Posterior vena cava (tissue), 2 donors: ENCODE measurements at places on chromosomes 12 and 14. TPM values are rescaled to one million over a fixed set of nuclear protein-coding genes. Genes with fewer than 3 reads are reported as not detected.
A peak's percentile ranks its signal among the peaks of the same experiment; 100 is the strongest.

Gene CREBL2
- total RNA-seq = 30.6 TPM

Gene SLC7A8
- 17.4 TPM for total RNA-seq

Gene ZNF268
- total RNA-seq = 19.0 TPM

Gene NPC2
- total RNA-seq = 147 TPM

Gene PUS1
- 12.5 TPM for total RNA-seq

Gene FAM181A
- total RNA-seq = not detected

Gene RIPK3
- 9.2 TPM for total RNA-seq

- no peak for DNase-seq
Observed at GRCh38 chr14:33532553-33532952, 418.3 kb downstream of the EGLN3 start.

DNA sequence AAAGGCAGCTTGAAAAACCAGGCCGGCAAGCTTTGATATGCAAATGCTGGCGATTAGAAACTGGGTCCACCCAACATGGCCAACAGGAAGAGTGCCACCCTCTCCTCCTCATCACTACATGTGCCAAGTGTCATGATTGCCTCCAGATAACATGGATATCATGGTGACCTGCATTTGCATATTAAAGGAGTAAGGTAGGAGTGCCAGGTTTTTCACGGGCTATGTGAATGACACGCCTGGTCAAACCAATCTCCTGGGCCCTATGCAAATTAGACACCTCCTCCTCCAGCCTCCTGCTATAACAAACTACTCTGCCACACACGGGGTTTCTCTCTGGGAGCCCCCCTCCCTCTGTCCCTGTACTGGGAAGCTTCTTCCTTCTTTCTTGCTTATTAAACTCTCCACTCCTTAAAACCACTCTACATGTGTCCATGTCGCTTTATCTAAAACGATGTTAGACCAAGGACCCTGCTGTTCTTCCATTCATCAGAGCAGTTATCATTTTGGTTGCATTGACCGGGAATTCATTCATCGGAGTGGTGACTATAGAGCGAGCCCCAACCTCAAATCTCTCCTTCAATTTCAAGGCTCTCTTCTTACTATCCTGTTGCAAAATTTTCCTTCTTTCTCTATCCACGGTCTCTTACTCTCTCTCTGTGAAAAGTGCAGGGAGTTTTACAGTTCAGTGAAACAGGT lies 27.5 kb downstream of the APOBEC1 start:
- DNase-seq = no peak

- DNase-seq = no peak
Observed at GRCh38 chr14:29636870-29637269, 290.8 kb downstream of the PRKD1 start.

- no peak for DNase-seq
Observed at GRCh38 chr14:88556581-88556980, 1.8 kb upstream of the PTPN21 start.

- peak; percentile 11 for DNase-seq
Observed at GRCh38 chr12:132224484-132224883, 80.2 kb downstream of the NOC4L start.

- DNase-seq = no peak
Observed at GRCh38 chr12:30508205-30508967, 187.3 kb downstream of the IPO8 start.

DNA sequence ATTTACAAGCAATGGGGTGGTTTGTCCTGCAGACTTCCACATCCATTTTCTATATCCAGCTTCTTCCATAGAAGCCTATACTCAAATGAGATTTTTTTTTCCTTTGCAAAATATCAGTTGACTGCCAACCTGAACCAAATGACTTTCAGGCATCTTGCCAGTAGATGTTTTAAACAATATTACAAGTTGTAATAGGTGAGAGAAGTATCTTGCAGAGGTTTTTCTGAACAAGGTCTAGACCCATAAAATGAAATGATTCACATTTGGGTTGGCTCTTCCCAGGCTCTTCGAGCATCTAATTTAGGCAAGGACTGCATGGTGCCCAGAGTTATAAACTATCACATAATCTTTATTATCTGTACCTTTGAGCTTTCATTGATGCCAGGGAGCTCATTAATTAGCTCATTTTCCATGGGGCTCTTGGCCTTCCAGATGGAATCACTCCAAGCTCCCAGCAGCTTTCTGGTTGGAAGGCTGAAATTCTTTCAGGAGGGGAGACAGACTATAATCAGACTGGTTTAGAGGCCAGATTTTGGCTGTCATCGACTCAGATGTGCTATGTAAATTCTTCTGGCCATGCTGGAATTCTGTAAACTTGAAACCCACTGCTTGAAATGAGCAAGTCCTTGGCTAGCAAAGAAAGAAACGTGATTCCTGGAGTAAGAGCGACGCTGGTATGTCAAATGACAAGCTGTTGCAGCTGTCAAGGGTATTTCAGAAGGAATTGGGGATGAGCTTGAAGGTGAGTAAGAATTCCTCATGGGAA lies 32.2 kb upstream of the DICER1 start:
- DNase-seq = no peak

DNA sequence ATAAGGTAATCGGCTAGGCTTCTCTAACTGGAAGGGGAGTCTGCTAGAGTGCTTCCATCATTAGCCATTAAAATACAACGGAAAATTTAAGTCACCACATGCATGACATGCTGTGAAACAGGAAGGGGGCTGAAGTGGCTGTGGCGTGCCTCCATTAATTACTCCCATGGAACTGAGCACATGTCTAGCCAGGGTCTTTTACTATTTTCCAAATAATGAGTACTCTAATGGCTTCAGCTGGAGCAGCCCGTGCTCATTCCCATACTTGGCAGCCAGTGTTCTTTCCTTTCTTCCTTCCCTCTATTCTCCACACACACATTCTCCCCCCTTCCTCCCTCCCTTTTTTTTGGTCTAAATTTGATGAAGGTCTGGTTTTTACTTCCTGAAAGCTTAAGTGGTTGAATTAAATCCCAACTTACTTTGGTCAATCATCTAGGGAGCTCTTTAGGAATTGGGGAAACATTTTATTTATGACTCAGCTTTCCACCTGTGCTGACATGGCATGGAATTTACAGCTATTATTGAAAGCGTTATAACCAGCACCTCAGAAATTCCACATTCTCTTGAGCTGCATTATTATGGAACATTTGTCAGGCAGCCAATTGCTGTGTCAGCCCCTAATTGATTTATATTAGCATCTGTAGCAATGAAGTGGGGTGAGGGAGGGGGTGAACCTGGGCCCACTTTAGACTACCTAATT lies 72.3 kb downstream of the LRIG3 start:
- no peak for DNase-seq

- no peak for DNase-seq
Observed at GRCh38 chr14:45177076-45177475, 41.3 kb downstream of the FANCM start.

GRCh38 chr14:22479776-22480464 lies 109.1 kb downstream of the DAD1 start:
- no peak for DNase-seq

DNA sequence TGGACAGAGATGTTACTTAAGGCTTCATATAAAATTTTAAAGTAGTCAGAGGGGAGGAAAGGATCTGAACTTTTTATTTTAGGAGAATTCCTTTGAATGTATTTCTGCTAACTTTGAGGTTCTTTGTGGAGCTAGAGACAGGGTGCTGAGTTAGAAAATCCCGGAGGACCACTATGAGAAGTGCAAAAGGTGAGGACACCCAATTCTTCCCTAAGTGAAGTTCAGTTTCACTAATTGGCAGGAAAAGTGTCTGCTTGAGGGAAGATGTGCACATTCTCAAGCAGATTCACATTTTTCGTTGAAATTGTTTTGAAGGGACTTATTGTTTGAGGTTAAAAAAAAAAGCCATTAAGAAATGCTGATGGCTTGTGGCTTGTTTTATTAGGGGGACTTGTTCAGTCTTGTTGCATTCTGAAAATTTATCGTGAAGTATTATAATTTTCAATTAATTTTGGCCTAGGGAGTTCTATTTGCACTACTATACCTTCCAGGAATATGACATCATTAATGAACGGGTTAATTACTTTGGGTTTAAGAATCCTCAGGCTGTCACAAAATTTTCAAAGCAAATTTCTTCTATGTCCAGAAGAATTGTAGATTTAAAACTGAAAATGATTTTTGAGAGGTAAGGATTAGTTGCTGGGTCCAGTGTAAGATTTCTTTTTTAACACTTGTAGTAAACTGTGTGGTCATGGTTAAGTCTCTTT lies 1.8 kb downstream of the PCNX1 start:
- DNase-seq = no peak

DNA sequence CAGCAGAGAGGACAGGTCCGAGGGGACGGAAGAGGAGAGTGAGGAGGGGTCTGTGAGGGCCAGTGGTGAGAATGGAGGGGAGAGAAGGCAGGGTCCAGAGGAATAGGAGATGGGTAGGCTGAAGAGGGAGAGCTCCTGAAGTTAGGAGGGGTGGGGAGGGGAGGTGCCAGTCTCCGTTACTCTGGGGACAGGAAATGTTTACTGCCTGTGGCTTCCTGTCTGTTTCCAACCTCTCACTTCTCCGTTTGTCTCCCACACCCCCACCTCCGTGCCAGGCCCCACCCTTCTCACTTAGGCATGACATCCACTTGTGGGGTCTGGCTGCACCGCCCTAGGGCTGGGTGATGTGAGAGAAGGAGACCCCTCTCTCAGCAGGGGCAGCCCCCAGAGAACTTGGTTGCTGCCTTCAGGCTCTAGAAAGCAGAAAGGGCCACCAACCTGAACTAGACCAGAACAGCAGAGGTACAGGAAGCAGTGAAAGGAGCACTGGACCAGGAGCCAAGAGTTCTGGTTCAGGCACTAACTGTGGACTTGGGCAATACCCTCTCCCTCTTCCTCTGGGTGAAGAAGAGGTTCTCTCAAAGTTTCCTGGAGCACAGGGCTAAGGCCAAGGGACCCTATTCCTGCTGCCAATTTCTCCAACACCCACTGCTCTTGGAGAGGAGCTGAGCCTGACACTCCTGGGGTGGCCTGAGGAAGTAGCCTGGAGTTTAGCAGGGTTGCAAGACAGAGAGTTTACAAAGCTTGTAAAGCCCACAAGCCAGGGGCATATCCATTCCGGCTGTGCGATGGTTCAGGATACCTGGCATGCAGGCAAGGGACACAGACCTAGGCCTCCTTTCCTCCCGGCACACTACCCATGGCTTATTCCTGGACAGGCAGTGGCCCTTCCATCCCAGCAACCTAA lies 5.5 kb downstream of the ITGA5 start:
- DNase-seq = peak; percentile 88

- no peak for DNase-seq
Observed at GRCh38 chr14:72636094-72636493, 257.8 kb downstream of the DPF3 start.

GRCh38 chr14:104139460-104140212 lies 1.2 kb downstream of the KIF26A start:
- peak; percentile 70 for DNase-seq

DNA sequence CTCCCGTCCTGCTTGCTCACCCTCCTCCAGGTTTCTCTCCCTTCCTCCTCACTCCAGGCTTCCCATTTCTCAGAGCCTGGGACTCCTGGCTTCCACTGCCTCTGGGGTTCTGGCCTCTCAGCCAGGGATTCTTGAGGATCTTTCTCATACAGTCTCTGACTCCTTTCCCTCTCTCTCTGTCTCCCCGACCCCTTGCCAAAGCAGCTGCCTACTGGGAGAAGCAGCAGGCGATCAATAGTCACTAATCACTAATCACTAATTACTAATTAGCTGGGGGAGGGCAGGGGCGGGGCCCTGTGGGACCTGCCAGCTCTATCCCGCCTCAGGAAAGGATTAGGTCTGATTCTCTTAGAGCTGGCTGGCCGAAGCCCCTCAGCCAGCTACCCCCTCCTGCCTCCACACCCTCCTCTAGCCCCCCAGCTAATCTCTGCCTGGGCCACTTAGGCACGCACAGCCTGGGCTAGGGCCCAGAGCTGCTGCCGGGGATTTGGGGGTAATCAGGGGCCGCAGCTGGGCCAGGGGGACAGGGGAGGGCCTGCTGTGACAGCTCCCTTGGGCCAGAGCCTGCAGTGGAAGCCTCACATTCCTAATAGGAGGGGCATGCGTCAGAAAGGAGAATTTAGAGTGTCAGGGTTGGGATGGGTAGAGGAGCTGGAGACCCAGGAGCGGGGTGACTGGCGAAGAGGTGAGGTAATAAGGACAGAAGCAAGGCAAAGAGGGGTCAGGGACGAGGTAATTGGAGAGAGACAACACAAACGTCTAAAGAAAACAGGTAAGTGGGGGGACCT lies 2.8 kb downstream of the NXPH4 start:
- no peak for DNase-seq

- no peak for DNase-seq
Observed at GRCh38 chr12:64318605-64319004, 72.0 kb downstream of the C12orf56 start.

GRCh38 chr14:69619012-69619411 lies 7.6 kb downstream of the SUSD6 start:
- no peak for DNase-seq

DNA sequence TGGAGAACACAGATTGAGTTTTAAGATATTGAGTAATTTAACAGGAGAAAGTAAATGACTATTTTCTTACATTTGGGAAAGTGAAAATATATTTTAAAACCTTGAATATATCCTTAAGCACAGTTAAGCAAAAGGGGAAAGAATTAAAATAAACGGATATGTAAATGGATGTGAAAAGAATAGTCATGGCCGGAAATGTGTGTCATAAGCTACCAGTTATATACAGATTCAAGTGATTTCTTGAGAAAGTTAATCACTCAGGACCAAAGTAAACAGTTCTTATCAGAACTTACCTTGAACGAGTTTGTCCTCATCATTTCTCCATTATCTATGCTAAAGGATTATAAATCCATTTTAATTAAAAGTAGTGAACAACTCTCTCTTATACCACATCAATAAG lies 33.4 kb downstream of the C12orf75 start:
- DNase-seq = no peak

DNA sequence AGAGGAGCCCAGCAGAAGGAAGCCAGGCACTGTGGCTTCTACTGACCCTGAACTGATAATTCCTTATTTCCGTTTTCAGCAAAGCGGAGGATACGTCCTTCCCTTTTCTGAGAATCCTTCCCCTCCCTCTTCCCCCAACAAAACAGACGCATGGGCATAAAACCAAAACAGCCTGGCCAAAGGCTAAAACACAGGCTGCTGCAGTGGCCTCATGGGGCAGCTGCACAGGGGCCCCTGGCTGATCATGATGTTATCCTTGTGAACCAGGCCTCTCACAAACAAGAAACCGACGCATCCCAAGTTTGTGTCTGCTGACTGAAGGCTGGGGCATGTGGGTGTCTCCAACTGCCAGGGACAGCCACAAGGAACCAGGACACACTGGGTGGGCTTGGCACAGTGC lies 23.4 kb upstream of the STON2 start:
- no peak for DNase-seq

DNA sequence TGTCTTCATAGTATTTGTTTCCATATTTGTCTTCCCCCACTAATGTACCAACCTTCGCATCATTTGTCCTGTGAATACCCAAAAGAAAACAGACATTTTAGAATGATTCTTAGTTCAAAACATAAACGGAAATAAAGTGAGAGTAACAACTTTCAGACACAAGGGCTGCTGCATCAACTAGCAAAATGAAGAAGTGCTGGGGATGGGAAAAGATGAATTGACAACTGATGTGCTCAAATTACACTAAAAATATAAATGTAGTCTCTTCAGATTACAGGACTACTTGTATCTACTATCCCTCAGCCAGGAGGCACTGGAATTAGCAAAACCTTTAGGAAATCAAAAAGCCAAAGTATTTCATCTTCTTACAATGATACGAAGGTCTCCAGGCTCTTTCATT lies 743 bp downstream of the NDUFA12 start:
- no peak for DNase-seq
